Right hindlimb (tissue), 1 donor: ENCODE measurements at places on chromosomes 2 and 18.

DNA sequence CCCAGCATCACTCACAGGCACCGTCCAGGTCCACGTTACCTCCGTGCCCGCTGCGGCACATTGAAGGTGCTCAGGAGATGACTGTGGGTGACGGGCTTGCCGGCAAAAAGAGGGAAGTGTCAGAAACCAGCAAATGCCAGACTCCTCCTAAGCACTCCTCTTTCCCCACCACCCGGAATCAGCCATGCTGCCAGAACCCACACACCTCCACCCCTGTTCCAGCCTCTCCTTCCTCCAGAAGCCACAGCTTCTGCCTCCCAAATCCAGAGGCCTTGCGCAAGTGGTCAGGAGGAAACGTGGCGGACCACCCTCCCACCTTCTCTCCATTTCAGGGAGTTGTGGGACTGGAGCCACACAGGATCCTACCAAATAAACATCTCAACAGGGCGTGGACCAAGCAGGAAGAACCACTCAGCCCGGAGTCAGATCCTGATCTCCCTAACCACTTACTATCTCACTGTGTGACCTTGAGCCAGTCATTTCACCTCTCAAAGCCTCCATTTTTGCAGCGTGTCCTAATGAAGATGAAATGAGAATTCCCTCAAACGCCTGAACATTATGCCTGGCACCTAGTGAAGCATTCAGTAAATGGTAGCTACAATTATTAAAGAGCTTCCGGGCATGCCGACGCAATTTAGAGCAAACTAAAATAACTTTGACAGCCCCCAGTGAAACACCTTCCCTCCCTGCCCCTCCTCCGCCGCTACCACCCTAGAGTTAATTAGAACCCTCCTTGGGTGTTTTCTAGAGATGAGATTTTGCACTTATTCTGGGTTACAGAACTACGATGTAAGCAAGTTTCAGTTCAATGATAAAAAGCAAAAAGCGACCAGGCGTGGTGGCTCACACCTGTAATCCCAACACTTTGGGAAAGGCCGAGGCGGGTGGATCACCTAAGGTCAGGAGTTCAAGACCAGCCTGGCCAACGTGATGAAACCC lies 32.9 kb downstream of the SMAD7 start:
- DNase-seq = peak; percentile 22

DNA sequence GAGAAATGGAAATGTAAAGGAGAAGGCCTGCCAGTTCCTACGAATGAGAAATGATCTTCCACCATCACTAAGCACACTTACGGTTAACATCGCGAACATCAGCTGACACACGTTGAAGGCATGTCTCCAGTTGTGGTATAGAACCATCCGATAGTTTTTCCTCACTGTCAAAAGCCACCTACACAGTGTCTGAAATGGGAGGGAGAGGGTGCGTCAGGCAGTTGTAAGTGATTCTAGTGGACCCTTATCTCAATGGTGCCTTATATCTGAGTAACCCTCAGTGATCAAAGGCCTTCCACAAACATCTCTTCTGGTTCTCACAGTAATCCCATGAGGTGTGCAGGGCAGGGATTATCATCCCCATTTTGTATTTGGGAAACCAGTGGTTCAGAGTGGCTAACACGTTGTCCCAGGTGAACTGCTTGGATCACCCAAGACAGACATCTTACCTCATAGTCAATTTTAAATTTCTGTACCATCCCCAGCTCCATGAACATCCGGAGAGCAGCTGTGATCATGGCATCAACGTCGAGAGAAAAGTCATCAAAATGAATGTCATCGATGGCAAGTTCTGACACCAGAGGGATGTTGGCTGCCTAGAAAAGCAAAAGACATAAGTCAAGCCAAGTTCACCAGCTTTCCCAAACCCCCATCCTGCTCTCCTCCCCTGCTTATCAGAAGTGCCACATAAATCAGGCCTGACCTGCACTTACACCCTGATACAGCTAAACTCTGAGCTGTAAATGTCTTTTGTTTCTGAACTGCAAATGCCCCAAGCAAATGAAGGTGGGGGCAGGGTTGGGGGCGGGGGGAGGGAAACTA lies 335.2 kb downstream of the AGPS start:
- no peak for DNase-seq

DNA sequence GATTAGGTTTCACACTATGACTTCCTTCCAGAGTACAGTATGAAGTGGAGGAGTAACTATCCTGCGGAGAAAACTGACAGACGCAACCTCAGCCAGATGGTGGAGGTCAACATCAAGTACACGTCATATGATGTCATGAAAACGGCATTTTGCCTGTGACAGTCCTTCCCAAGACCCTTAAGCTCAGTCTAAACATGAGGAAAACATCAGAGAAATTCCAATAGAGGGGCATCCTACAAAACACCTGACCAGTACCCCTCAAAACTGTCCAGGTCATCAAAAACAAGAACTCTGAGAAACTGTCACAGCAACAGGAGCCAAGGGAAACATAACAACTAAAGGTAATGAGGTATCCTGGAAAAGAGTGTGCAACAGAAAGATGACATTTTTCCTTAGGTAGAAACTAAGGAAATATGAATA lies 1.7 kb downstream of the RNU4ATAC start:
- DNase-seq = no peak

DNA sequence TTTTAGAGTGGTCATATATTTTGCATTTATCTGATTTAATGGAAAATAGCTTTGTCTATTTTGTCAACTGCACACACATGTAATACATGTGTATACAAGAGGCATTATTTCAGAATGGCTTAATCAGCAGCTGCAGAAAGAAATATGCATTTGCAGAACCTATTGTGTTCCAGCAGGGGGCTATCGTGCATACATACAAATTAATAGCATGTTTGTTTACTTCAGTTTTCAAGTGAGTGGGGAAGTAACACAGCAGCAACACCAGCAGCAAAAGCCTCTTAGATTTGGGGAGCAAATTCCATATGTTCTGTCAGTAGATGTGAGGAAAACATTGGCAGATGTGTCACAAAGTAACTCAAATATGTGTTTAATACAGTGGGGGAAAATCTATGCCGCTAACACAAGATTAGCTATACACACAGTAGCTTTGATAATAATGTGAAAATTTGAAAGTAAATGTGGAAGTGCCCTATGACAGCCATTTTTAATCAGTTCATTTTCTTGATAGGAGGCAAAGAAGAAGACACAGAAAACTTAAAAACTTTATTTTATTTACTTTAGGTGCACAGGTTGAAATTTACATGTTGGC lies 218.1 kb downstream of the WDR7 start:
- DNase-seq = no peak

DNA sequence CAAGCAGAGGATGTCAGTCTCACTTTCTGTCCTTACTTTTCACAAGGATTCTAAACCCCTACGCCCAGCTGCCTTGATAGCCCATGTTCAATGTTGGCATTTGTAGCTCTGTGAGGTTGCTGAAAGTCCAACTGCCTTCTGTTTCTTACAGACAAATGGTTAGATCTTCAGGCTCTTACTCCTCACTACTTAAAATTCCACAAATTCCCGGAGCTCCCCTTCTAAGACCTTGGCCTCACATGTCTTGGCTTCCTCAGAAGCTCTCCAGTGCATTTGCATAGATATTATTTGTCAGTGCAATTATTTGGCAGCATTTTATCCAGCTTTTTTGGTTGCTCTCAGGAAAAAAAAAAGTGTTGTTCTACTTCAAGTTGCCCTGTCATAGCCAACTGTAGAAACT lies 453.7 kb upstream of the CELF4 start:
- DNase-seq = no peak
